ENCODE measurements at places on chromosomes 12 and 14. TPM values are rescaled to one million over a fixed set of nuclear protein-coding genes. Genes with fewer than 3 reads are reported as not detected.

DNA sequence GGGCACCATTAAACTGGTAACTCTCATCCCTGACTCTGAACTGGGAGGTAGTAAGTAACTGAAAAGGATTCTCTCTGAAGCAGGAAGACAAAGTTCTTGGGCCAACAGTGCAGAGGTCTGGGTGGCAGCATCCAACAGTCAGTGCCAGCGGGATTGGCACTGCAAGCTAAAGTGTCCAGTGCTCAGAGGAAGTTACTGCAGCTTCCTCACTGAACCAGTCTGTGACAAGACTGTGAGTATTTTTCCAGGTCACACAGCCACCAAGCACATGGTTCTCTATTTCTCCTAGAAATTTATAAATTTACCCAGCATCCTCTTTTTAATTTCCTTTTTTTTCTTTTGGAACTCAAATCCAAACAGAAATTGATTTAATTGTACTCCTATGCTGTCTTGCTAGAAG lies 81.6 kb upstream of the FAR2 start:
- DNase-seq, result no peak

DNA sequence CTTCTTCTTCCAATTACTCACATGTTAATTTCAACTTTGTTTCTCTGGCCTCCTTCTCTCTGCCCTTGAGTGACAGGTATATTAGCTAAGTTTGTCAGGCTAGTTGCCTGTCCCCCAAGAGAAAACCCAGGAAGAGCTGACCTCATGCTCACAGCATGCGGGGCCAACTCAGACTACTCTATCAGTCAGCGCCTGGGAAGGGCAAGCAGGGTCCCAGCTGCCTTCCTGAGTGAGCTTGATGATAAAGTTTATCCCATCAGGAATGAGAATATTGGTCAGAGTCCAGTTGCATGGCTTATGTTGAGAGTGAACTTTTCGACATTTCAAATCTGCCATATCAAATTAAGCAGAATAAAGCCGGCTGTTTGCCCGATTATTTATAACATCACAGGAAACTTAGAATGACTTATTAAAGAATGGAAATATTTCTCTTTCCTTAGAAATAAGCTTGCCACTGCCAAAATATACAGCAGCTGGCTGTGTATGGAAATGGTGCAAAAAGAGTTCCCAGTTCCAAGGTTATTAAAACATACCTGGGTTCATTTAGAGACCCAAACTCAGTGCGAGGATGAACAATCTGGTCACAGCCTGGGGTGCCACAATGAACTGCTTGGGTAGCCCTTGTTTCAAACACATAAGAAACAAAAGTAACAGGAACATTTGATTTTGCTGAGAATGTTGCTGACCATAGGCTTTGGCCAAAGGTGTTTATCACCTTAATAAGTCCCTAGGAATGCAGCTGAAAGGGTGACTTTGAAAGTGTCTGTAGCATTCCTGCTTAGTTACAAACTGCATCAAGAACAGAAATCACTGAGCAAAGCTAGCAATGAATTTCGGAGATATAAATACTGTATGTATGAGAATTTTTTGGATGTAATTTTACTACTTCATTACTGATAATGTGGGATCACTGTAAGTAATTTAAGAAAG lies 1553.8 kb upstream of the FLRT2 start:
- no peak for DNase-seq

GRCh38 chr14:51733147-51733546 lies 81.4 kb downstream of the FRMD6 start:
- no peak for DNase-seq

DNA sequence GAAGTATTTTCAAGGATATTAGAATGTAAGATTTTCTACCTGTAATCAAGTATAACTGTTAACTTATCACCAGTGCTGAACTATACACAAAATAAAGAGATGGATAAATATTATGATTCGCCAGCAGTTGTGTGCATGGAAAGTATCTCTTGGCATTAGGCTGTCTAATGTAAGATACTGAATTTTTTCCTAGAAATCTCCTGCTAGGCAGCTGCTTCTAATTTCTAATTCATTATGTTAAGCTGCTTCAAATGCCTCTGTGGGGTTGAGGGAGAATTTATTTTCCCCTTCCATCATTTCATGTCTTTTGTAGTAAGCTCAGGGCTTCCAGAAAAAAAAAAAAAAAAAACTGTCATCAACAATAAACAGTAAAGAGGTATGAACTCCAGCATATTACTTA lies 516.0 kb downstream of the DIO2 start:
- DNase-seq, result no peak

- DNase-seq, result no peak
Observed at GRCh38 chr12:67818459-67818903, 169.9 kb downstream of the DYRK2 start.

- DNase-seq, result no peak
Observed at GRCh38 chr14:98573082-98573481, 698.9 kb downstream of the BCL11B start.

GRCh38 chr14:64464651-64465050 lies 648 bp upstream of the AKAP5 start:
- DNase-seq, result no peak

DNA sequence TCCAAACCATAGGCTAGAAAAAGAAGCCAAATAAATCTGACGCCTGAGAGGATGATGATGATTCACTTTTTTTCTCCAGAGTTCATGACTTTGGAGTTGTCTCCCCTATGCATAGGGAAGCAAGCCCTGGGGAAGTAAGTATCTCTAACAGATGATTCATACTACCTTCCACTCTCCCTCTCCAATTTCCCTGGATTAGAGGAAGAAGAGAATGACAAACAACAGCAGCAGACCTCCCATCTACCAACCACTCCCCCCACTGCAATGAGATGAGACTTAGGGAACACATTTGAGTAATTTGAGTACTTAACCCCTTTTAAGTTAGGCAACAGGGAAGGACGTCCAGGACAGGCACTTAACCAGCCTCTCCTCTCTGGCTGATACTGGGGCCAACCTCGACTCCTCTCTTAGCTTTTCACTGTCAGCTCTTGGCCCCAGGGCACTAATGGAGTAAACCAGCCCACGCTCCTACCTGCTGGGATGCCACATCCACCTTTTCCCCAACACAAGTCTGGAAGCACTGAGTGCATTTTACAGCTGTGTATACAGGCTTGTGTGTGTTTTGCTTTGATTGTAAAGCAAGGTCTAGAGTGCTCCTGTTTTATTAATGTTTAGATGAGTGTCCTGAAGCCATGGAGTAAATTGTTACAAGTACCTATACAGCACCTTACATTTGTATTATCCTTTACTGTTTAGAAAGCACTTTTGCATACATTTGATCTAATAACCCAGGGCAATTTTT lies 180.7 kb downstream of the PHLDA1 start:
- DNase-seq, result peak; percentile 92

GRCh38 chr12:112466011-112466422 lies 47.3 kb downstream of the PTPN11 start:
- no peak for DNase-seq

- DNase-seq, result no peak
Observed at GRCh38 chr12:75558287-75558686, 46.9 kb upstream of the KRR1 start.

DNA sequence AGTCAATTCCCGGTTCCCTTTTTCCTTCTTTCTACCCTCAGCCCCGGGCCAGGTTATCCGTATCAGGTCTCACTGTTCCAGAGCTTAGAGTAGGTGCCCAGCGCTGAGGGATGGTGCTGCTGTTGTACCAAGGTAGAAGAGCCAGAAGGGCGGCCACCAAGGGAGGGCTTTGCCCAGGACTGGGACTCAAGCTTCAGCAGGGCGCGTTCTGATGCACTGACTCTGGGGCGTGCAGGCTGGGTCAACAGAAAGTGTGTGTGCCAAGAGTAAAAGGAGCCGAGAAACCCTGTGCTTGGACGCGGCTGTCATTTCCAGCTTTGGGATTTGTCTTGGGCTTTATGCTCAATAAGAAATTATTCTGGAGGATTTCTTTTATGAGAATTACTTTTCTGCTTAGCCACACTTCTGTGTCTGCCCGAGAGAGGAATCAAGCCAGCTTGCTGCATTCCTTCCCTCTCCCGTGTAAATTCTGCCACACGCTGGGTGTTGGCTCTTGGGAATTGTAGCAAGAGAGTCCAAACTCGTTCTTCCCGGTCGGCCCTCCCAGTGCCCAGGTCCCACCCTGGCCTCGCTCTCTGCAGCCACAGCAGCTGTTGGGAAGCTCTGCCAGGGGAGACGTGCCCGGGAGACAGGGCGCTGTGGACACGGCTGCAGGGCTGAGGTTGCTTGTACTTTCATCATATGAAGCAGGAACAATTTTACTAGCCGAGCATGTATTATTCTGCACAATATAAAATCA lies 98.0 kb downstream of the FBXL14 start:
- DNase-seq, result no peak

DNA sequence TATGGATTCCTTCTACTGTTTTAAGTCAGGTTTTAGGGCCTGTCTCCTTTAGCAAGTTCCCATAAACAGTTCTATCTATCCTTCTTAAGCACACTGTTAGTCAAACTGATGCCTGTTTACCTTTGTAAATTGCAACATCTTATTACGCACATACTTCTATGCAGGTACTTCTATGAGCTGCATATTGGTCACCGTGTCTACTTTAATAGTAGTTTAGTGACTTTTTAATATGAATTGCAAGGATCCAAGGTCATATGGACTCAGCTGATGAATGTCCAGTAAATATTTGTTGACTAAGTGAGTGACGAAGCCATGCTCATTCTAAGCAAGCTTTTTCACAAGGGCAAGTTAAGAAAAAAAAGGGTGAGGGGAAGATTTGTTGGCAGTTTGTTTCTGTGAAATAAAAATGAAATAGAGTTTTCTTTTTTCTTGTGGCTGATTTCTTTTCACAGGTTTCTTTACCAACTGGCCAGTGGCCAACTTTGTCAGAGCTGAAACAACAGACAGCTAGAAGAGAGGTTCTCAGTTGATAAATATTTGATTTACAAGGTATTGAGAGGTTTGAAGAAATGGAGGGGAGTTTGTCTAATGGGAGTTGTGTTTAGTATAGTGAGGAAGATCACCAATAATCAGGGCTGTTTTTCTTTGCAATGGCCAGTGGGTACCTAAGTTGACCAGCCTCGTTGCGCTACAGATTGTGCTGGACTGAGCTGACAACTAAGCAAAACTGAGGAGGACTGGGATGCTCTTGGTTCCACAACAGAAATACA lies 141.1 kb downstream of the SLC15A5 start:
- DNase-seq, result no peak

GRCh38 chr14:49969961-49970360 lies 77.1 kb downstream of the ARF6 start:
- no peak for DNase-seq

DNA sequence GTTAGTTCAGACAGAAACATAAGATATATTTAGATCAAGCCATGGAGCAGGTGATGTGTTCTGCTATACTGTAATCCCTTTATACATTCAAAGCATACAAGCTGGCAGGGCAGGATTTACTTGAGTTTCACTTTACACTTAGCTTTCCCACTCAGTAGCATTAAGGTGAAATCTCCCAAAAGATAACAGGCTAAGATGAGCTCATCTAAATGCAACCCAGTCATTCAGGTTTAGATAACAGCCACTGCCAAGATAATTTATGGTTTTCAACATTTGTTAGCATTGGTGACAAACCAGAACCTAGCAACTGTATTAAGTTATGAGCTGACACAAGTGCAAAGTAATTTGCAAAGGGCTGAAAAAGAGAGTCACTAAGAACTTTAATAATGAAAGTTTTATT lies 925.1 kb upstream of the ATXN7L3B start:
- DNase-seq, result no peak

GRCh38 chr14:59964251-59965007 lies 44.5 kb downstream of the LRRC9 start:
- DNase-seq, result no peak

GRCh38 chr14:23129759-23130316 lies 10.8 kb upstream of the CEBPE start:
- no peak for DNase-seq

- DNase-seq, result peak; percentile 39
Observed at GRCh38 chr12:124109760-124110159, 136.7 kb downstream of the ZNF664 start.

DNA sequence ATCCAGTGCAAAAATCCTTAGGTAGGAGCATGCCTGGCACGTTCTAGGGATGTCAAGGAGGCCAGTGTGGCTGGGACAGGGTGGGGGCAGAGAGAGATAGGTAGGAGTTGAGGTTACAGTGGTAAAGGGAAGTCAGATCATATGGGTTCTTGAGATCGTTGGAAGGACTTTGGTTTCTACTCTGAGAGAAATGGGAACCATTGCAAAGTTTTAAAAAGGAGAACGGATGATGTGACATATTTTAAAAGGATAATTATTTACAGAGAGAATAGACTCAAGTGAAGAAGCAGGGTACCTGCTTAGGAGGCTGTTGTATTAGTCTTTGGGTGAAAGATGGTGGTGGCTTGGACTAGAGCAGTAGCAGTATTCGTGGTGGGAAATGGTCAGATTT lies 47.6 kb upstream of the ATP2B1 start:
- no peak for DNase-seq

- DNase-seq, result no peak
Observed at GRCh38 chr12:56141946-56142784, 10.2 kb upstream of the MYL6B start.

- DNase-seq, result no peak
Observed at GRCh38 chr12:106672314-106673025, 89.7 kb downstream of the RFX4 start.

- no peak for DNase-seq
Observed at GRCh38 chr12:46558677-46559076, 186.1 kb upstream of the SLC38A2 start.

- no peak for DNase-seq
Observed at GRCh38 chr14:31170411-31170810, 37.2 kb downstream of the HECTD1 start.

DNA sequence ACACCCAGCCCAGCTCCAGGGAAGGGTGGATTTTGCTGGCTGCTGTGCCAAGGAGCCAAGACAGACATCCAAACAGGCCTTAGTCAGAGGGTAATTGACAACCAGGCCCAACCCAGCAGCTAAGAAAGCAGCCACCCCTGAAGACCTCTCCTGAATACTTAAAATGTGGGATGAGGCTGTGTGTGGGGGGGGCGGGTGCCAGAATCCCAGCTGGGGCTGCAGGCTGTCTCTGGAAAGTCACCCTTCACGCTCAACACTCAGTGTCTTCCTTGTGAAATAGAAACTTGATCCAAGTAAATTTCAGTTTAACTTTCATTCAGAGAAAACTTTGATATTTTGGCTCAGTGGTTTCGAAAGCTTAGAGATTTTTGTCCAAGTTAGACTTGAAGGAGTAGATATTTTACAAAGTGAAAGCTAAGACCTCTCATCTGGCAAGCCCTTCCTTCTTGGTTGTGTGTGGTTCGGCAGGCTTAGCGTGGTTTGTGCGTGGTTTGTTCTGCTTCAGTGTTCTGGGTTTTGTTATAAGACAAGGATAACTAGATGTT lies 5.1 kb downstream of the PAPLN start:
- no peak for DNase-seq

- no peak for DNase-seq
Observed at GRCh38 chr12:77980782-77981181, 150.1 kb downstream of the NAV3 start.

GRCh38 chr12:15243102-15243501 lies 21.9 kb upstream of the RERG start:
- no peak for DNase-seq

- DNase-seq, result no peak
Observed at GRCh38 chr12:118582863-118583262, 206.5 kb downstream of the SUDS3 start.

Gene ERGIC2
- total RNA-seq, result 109 TPM

Gene ASB2
- total RNA-seq, result 0.78 TPM

Gene KRT3
- total RNA-seq, result not detected

Gene PRH2
- total RNA-seq, result not detected

Gene IFNG-AS1
- total RNA-seq, result not detected

Gene GXYLT1
- 9.3 TPM for total RNA-seq

Gene SRRM4
- total RNA-seq, result not detected

Gene BICDL1
- not detected for total RNA-seq

Gene CISTR
- not detected for total RNA-seq

Gene OAS1
- 12.4 TPM for total RNA-seq

Gene IRAK3
- 3.5 TPM for total RNA-seq

Gene TAS2R7
- total RNA-seq, result not detected

Gene RNF31
- total RNA-seq, result 37.8 TPM

Gene TMEM63C
- not detected for total RNA-seq
